Glutamatergic neuron (in vitro differentiated cells): ENCODE measurements at places on chromosomes 16 and 17. TPM values are rescaled to one million over a fixed set of nuclear protein-coding genes. Genes with fewer than 3 reads are reported as not detected.

Gene GUCY2D
- total RNA-seq: not detected

Gene CXCL16
- not detected for total RNA-seq

Gene NKD1
- 31.3 TPM for total RNA-seq

Gene TBC1D26
- total RNA-seq: 2.4 TPM

Gene ABCA9
- 0.61 TPM for total RNA-seq

Gene HP
- total RNA-seq: not detected

Gene FBXW10B
- not detected for total RNA-seq

Gene MYH1
- not detected for total RNA-seq

Gene EFCAB13
- total RNA-seq: 3.3 TPM

Gene GRAP
- 0.64 TPM for total RNA-seq

Gene KRTAP16-1
- not detected for total RNA-seq

DNA sequence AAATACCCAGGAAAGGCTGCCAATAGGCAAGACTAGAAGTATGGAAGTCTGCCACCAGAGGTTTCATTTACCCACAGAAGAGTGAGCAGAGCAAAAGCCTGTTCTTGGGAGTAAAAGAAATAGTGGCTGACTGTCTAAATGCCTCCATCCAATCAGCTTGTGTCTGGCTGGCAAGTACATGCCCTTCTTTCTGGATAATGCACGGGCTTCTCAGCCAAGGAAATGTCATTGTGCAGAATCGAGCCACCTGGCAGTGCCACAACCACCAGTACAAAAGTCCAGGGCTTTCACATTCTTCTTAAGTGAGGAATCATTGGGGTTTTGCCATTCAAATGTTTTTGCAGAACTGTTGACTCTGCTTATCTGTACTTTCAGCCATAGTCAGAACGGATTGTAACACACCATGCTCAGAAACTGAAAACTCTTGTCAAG, 10.1 kb upstream of the ERCC4 start:
- no peak for DNase-seq

DNA sequence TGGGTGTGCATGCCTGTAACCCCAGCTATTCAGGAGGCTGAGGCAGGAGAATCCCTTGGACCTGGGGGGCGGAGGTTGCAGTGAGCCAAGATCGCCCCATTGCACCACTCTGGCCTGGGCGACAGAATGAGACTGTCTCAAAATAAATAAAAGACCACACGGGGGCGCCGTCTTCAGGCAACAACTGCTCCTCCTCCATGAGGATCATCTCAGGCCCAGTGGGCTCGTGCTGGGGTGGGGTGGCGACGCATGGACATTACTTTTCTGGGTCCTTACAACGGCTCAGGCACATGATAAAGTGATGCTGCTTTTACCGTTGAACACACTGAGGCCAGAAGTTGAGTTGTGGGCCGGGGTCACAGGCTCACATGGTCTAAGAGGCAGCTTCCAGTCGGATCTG, 56.2 kb downstream of the PRMT7 start:
- no peak for DNase-seq

GRCh38 chr17:65013613-65014391, 42.7 kb downstream of the GNA13 start:
- DNase-seq: no peak

- DNase-seq: no peak
Observed at GRCh38 chr17:62162898-62163297, 97.8 kb upstream of the MED13 start.

- no peak for DNase-seq
Observed at GRCh38 chr16:2939968-2940367, 24.1 kb upstream of the KREMEN2 start.

DNA sequence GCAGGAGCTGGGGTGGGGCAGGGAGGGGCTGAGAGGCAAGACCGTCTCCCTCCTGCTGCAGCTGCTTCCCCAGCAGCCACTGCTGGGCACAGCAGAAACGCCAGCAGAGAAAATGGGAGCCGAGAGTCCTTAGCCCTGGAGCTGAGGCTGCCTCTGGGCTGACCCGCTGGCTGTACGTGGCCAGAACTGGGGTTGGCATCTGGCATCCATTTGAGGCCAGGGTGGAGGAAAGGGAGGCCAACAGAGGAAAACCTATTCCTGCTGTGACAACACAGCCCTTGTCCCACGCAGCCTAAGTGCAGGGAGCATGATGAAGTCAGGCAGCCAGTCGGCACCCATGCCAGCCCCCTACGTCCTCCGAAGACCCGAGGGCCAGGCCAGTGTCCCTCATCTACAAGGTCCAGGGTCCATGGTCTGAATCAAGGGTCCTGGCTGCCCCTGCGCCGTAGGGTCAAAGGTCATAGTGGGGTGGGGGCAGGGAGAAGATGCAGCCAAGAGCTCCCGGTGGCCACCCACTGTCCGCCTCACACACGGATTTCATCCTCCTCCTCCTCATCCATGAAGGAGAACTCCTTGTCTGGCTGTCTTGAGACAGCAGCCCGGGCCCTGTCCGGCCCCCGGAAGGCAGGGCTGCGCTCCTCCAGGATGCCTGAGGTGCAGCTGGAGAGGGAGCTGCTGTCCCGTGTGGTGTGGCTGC, 23.4 kb upstream of the CPSF4L start:
- DNase-seq: peak; percentile 40

- DNase-seq: peak; percentile 76
Observed at GRCh38 chr16:82456683-82457082, 170.1 kb upstream of the CDH13 start.

GRCh38 chr17:39662551-39663339, 2.4 kb upstream of the TCAP start:
- no peak for DNase-seq

GRCh38 chr17:17812211-17813054, 24.4 kb downstream of the SREBF1 start:
- DNase-seq: peak; percentile 91

DNA sequence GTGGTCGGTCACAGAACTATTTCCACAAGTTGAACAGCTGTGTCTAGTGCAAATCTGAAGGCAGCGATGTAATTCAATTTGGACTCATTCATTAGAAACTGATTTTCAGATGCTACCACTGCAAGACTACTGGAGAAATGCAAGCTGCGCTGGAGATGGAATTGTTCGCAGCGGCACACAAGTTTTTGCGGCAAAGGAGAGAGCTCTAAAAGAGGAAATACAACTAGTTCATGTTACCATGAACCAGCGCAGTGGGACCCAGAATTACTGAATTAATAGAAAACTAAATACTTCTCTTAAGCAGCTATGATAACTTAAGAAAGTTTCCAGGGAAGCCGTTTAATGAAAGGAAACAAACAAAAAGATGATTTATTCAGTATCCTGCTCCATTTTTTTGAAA, 1.9 kb downstream of the CREBBP start:
- no peak for DNase-seq

- DNase-seq: no peak
Observed at GRCh38 chr17:7588553-7589203, 1.2 kb downstream of the SOX15 start.

GRCh38 chr17:31472137-31472536, 80.7 kb downstream of the RAB11FIP4 start:
- no peak for DNase-seq

- no peak for DNase-seq
Observed at GRCh38 chr17:42408061-42408460, 15.0 kb downstream of the CAVIN1 start.

- DNase-seq: no peak
Observed at GRCh38 chr16:85490407-85491057, 122.6 kb upstream of the GSE1 start.

GRCh38 chr16:66207139-66207882, 159.2 kb upstream of the CDH5 start:
- DNase-seq: no peak

DNA sequence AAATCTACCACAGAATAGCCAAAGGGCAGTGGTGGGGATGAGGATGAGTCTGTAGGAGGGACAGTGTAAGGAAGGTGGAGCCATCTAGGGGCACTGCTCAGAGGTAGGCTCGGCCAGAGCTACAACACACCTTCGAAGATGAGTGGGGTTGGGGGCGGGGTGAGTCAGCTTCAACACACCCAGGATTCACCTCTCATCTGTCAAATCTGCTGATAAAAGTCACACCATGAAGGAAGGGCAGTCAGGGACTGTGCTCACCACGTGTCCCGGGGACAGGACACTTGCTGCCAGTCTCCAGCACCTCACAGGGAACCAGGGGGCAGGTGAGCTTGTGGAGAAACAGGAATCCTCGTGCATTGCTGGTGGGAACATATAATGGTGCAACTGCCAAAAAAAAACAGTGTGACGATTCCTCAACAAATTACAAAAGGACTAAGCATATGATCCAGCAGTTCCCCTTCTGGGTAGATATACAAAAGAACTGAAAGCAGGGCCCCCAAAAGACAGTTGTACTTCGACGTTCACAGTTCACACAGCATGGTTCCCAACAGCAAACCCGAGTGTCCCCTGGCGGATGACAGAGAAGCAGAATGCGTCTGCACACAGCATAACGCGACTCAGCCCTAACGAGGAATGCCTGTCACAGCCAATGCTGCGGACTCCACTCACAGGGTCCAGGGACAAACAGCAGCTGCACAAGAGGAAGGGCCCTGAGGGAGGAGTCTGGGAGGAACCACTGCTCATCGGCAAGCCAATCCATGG, 133.1 kb downstream of the ANKRD11 start:
- DNase-seq: peak; percentile 76

- no peak for DNase-seq
Observed at GRCh38 chr16:149024-149660, 3.3 kb upstream of the HBZ start.

DNA sequence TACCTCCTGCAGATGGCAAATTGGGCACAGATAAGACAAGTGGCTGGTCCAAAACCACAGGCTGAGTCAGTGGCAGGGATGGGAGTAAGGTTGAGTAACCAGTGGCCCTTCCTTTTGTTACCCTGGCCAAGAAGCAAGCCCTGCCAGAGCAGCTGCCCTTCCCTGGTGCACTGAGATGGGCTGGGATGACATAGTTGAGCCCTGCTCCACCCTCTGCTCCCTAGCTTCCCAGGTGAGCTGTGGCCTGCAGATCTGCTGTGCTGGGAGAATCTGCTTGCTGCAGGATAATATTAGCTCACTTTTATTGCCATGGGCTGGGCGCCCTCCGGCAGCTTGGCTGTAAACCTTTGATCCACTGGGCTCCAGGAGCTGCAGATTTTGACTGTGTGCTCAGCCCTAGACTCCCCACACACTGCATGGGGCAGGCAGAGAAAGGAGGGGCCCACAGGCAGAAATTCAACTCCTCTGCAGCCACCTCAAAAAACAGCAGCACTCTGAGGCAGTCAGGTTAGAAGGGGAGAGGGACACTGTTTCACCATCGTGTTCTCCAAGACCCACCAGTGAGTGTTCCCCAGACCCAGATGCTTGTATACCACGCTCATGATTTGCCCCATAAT, 101.8 kb downstream of the CBLN1 start:
- DNase-seq: no peak
